ENCODE measurements at places on chromosomes 3 and 15.

DNA sequence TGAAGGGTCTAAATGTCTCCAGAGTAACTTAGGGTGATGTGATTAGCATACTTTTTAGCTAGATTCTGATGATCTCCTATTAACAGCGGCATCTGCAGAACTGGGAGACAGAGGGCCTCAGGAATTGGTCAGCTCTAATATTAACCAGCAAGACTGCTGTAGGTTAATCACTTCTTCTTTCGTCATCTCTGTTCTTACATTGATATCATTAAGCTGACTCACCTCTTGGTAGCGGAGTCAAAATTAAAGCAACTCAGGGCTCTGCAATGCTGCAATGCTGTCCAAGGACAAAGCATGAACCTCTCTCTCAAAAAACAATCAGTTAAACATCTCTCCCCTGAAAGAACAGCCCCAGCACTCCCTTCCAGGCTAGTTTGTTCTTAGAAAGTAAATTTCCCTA, 57.5 kb upstream of the TRA2B start:
- DNase-seq = no peak

- DNase-seq = no peak
Measured at GRCh38 chr3:64021922-64022321, 1.4 kb downstream of the PSMD6 start.

DNA sequence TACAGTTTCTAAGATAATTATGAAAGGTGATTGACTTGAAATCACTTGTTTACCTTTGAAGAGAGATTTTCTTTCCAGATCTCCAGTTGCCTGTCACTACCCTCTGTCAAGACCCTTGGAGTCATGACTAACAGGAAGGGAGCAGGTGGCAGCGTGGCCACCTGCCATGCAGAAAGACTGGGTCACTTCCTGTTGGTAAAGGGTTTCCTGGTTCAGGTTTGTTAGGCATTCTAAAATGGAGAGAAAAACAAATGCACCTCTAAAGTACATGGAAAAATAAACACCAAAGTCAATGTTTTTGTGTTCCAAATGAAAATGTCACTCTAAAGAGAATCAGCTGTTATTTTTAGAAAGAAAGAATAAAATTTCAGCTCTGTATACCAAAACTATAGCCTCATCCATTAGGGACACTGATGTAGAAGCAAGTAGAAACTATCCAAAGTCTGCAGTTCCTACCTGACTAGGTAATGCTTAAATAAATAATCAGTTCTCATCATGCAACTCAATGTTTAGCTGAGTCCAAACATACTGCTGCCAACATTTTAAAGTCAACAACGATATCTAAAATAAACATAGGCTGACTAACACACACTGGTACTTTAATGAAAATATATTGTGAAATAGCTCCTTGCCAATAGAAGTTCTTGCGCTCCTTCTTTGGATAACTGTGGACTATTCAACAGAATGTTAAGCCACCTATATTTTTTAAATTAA, 23.9 kb upstream of the TM4SF1 start:
- DNase-seq = no peak

GRCh38 chr15:60854858-60855564, 374.1 kb downstream of the RORA start:
- DNase-seq = peak; percentile 9

DNA sequence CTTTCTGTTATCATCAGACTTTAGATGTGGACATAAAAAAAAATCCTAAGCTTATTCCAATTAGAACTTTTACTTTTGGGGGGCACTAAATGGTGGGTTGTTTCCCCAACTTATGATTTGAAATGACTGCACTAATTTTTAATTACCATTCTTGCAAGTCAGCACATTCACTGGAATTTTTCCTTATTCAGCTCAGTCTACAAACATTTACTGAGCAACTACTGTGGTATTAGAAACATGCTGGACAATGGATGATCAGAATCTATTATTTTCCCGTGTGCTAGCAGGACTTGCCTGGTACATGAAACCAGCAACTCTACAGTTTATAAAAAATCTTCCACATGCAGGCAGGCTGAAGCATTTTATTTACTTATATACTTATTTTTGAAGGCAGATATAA, 273.6 kb downstream of the FOXP1 start:
- no peak for DNase-seq

DNA sequence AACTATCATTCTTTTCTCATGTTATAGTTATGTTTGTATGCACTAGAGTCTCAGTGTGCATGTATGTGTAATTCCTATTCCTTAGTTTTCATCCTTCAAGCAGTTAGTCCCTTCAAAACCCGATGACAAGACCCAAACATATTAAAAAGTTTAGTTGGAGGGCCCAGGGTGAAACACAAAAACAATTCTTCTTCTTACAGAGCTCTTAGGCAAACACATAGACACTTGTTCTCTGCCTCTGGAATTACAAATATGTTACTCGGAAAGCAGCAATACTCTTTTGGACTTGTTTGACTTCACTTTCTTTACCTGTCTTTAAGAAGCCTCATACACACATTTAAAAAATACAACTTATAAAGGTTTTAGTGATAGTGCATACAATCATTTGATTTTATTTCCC, 763 bp upstream of the CNTN6 start:
- DNase-seq = no peak

Data from T-helper 2 cell (primary cell).